Activated T-cell treated with anti-CD3 and anti-CD28 coated beads for 24 hours (primary cell): ENCODE measurements at places on chromosomes 3 and 15.

GRCh38 chr15:69118089-69118488, 42.3 kb upstream of the GLCE start:
- DNase-seq: no peak

GRCh38 chr3:37586280-37586679, 275.4 kb upstream of the CTDSPL start:
- no peak for DNase-seq

DNA sequence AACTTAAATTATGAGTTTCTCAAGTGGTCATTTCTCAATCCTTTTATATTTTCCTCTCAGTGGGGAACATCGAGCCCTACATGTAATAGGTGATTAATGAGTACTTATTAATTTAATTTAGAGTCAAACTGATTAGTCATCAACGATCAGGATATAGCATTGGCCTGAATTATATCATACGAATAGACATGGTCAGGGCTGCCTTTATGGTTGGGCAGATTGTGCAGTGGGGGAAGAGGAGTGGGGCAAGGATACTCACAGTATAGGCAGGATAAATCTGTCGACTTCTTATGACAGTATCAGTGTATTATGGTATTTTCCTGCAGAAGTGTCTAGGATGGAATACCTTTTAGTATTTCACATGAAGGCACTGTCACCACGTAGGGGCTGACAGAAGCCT, 27.0 kb downstream of the C2CD4A start:
- DNase-seq: no peak

GRCh38 chr3:21310161-21310560, 440.8 kb downstream of the ZNF385D start:
- no peak for DNase-seq

GRCh38 chr3:60366486-60366885, 884.8 kb downstream of the FHIT start:
- no peak for DNase-seq

GRCh38 chr3:179247289-179248015, 3.5 kb downstream of the KCNMB3 start:
- DNase-seq: no peak
